Head of caudate nucleus (tissue), 42 donors: ENCODE measurements at places on chromosomes 2 and 18.

DNA sequence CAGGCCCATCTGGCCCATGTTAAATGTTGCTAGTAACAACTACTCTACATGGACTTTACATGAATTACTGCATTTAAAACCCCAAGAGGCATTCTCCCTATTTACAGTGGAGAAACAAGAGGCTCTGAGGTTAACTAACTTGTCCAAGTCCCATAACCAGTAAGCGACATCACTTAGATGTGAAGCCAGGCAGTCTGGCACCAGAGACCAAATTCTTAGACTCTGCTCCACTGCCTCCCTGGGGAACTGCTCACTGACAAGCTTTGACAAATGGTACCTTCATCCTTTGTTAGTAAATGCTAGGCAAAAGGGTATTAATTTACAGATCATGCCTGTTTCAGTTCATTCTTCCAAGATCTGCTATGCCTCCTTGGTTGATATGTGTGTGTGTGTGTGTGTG, 124.8 kb downstream of the AFF3 start:
- no peak for DNase-seq

GRCh38 chr2:181456660-181457120, 496 bp upstream of the ITGA4 start:
- DNase-seq = peak; percentile 19

- DNase-seq = no peak
These were observed 186.8 kb upstream of the PGAP1 start for GRCh38 chr2:197113275-197113711.

GRCh38 chr18:55934821-55935220, 346.8 kb upstream of the TCF4 start:
- DNase-seq = no peak

DNA sequence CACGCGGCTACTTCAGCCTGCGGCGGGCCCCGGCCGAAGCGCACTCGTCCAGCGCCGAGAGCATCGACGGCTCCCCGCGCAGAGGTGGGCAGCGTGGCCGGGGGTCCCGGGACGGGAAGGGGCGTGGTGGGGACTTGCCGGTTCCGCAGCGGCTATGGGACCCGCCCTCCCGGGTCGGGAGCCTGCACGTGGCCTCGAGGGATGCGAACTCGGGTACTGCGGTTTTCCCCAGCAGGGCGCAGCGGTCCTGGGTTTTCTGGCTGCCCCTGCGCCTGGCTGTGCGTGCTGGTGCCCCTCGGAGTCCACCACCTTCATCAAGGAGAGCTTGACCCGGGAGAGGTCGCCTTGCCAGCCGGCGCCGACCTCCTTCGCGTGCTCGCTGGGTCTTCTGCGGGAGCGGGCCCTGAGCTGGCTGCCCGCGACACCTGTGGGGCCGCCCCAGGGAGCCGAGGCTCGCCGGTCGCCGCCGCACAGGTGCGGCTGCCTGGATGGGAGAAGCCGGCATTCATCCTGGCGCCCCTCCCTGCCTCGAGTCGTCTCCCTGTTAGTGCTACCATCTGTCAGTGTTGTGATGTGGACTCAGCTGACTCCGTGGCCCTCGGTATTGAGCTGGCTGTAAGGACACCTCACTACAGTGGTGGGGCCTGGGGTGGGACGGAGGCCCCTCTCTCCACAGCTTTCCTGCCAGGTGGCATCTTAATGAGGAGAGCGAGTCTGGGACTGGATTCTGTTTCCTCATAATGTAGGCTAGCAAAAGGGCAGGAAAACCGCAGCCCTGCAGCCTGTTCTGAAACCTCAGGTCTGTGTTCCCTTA, 177.3 kb downstream of the AGAP1 start:
- no peak for DNase-seq

DNA sequence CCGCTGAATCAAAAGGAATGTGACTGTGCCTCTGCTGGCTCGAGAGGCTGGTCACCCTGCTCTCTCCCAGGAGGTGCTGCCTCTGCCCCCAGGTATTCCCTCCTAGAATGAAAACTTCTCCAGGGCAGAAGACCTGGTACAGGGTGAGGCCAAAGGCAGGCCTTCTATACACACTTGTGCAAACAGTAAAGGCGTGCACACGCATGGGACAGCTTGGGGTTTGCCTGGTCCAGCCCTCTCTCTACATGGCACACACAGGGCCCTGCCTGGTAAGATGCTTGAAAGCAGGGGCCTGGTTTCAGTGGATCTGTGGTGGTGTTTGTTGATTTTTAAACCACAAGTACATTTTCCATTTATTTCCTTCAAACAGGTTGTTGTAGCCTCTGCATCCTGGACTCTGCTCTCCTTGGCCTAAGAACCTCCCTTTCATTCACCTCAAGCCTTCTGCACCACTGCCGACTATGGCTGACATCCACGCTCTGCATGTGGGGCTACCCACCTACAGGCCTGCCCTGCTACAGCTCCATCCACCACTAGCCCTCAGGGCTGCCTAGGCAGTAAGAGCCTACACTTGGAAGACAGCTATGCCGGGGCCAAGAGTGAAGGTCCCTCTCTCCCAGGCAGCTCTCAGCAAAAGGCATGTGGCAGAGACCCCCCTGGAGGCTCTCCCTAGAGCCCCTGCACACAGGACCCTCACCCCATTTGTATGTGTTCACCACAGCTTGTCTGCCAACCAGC, 190.7 kb downstream of the ZBTB7C start:
- DNase-seq = no peak

- no peak for DNase-seq
These were observed 17.6 kb upstream of the DNER start for GRCh38 chr2:229731916-229732315.

GRCh38 chr18:3153107-3153704, 66.6 kb downstream of the MYOM1 start:
- no peak for DNase-seq

DNA sequence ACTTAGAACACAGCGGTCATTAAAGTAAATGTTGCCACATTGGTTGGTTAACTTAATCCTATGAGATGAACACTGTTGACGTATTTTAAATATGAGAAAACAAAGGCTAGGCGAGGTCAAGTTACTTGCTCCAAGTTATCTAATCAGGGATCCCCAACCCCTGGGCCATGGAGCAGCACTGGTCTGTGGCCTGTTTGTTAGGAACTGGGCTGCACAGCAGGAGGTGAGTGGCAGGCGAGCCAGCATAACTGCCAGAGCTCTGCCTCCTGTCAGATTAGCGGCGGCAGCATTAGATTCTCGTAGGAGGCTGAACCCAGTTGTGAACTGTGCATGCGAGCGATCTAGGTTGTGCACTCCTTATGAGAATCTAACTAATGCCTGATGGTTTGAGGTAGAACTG, 878.9 kb downstream of the CPS1 start:
- DNase-seq = no peak

GRCh38 chr2:237437566-237437965, 23.6 kb upstream of the COL6A3 start:
- DNase-seq = no peak

DNA sequence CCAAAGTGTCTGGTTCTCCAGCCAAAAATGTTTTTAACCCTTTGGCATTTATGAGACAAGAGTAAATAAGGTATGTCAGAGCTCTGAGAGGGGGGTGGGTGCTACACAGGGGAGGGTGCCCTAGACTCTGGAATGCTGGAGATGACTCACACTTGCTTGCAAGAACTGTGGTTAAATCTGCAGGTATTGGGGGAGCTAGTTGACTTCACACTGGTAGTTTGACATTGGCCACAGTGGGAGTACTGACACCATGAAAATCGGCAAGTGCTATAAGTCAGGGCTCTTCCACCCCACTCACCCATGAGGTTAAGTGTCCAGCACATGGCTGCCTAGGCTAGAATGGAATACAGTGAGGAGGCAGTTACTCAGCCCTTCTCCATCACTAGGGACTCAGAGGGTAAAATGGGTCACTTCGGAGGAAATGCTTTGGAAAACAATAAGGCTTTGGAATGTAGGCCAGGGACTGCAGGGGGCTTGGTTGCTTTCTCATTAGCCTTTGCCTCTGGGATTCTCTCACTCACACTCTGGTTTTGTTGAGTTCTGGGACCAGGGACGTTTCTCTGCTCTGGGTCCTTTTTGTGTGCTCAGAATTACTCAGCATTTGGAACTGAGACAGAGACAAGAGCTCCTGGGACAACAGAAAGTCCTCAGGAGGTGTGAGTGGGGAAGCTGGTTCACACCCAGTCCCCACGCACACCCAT, 91.6 kb downstream of the ACKR3 start:
- DNase-seq = peak; percentile 57

- no peak for DNase-seq
These were observed 117.5 kb downstream of the AGAP1 start for GRCh38 chr2:235611349-235611748.

- DNase-seq = peak; percentile 83
These were observed 46.3 kb upstream of the CCDC150 start for GRCh38 chr2:196592911-196593881.

GRCh38 chr2:162118166-162119031, 33.6 kb downstream of the GCG start:
- DNase-seq = peak; percentile 30

DNA sequence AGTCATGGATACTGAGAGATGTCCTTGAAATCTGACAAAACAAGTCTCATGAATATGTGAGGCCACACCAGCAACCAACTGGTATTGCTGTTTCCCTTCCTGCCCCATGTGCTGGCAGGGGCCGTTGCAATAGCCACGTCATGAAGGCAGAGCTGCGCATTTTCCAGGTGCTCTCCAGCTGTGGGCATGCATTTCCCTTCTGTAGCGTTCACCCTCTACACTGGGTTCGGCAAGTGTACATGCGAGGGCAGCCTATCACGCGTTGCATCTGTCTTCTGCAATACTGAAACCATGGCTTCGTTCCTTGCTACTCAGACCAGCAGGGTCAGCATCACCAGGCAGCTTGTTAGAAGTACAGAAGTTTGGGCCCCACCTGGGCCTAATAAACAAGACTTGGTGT, 17.4 kb downstream of the ARL4C start:
- no peak for DNase-seq

GRCh38 chr2:184357033-184357432, 241.3 kb upstream of the ZNF804A start:
- no peak for DNase-seq

GRCh38 chr2:100610381-100610831, 47.6 kb downstream of the PDCL3 start:
- DNase-seq = peak; percentile 89

- no peak for DNase-seq
These were observed 29.8 kb upstream of the TMEM214 start for GRCh38 chr2:27003007-27003406.

DNA sequence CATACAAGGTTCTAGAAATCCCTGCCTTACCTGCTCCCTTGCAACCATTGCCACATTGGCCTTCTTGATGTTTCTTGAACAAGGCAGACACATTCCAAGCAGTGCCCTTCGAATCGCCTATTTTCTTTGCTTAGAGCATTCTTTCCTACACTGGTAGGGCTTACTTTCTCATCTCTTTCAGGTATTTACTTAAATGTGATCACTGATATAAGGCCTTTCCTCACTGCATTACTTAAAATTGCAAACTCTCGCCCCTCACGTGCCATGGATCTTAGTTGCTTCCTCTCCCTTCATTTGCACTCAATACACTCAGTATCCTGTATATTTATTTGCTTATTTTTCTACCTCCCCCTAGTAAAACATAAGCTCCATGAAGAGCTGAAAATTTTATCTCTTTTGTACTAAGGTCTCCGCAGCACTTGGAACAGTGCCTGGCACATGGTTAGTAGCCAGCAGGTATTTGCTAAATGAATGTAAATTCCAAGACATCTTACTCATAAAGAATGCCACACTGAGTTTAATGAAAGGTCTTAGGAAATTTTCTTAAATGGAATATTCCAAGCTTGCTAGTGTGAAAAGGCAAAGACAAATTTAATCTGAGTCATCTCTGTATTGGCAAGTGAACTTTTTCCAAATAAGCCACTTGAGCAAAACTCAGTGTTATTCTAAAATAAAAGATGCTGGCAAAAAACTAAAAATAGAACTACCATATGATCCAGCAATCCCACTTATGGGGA, 42.4 kb upstream of the FIGN start:
- no peak for DNase-seq

GRCh38 chr2:959457-959856, 8.8 kb downstream of the SNTG2 start:
- no peak for DNase-seq

GRCh38 chr2:110732422-110733413, at the start of gene ACOXL:
Gene ACOXL (plus strand): TSS chr2:110732573. CDS start chr2:110768390, 35,817 bp downstream.
- DNase-seq = no peak

DNA sequence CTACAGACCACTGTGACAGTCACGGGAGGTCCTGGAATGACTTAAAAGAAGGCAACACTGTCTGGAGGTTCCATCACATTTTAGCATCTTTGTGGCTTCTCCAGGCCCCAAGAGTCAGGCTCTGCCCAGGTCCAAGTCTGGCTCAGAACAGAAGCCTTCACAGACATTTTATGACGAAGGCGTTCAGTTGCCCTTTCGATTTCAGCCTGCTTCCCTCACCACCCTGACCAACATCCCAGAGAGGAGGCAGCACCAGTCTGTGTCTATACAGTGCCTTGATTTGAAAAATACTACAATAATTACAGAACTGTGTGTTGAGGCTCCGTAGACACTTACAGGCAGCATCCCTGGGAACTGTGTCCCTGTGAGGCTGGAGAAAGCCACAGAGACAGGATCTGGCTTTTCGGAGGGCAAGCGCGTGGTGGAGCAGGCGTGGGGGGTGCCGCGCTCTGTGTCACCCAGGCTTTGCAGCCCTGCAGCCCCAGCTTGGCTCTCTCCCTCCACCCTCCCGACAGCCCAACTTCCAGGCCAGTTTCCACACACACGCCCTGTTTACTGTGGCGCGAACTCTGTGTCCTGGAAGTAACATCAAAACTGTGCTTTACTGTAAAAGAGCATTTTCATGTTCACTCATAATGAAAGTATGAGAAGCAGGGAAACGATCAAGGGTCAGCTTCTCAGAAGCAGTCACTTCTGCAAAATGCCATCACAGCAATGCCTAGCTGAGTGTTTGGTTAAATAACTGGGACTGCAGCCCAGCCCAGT, 153.5 kb upstream of the ALKAL2 start:
- DNase-seq = no peak

DNA sequence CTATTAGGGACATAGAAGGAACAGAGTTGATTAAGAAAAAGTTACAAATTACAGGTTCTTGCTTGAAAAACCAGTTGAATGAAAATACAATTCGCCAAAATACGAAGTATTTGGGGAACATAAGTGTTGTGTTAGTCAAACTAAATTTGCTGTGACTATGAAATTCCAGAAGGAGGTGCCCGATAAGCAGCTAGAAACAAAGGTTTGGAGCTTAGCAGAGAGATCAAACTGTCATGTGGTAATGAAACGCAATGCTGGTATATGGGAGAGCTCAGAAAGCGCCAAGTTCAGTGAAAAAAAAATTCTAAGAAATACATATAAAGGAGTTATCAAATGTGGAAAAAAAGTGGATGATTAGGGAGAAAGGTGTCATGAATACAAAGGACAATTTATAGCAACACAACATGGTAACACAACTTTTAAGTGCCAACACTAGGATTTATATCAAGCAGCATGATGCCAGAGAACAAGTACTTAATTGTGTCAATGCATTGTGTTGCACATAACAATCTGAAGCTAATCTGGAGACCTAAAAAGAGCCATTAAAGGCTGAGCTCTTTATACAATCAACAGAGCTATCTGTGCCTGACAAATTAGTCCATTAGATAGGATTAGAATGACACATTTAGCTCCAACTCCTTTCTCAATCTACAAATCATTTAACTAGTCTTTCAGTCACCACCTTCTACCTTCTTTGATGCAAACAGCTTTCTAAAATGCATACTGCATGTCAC, 31.2 kb downstream of the SMAD2 start:
- no peak for DNase-seq
